Stimulated activated CD8-positive, alpha-beta memory T cell treated with anti-CD3 and anti-CD28 coated beads, Interleukin-15, amount 100 ng/mL, for 1 hour (primary cell): ENCODE measurements at places on chromosomes 16 and 17.

GRCh38 chr17:59601130-59601529 is 18.6 kb upstream of the CLTC start:
- no peak for DNase-seq

- DNase-seq = no peak
These were observed 111.8 kb upstream of the CRHR1 start for GRCh38 chr17:45672301-45672700.

DNA sequence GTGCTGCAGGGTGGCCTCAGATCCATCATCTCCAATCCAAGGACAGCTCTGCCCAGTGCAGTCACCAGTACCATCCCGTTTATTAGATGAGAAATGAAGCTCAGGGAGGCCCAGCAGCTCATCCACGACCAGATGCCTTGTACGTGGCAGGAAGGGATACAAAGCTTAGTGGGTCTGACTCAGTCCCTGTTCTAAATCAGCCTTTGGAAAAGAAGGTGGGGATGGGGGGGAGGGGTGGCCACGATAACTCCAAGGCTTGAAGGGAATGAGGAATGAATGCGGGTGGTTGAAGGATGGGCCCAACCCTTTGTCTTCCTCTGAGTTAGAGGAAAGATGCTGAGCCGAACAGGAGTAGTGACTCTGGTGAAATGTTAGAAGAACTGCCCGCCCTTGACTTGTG is 25.8 kb downstream of the LLGL2 start:
- no peak for DNase-seq

DNA sequence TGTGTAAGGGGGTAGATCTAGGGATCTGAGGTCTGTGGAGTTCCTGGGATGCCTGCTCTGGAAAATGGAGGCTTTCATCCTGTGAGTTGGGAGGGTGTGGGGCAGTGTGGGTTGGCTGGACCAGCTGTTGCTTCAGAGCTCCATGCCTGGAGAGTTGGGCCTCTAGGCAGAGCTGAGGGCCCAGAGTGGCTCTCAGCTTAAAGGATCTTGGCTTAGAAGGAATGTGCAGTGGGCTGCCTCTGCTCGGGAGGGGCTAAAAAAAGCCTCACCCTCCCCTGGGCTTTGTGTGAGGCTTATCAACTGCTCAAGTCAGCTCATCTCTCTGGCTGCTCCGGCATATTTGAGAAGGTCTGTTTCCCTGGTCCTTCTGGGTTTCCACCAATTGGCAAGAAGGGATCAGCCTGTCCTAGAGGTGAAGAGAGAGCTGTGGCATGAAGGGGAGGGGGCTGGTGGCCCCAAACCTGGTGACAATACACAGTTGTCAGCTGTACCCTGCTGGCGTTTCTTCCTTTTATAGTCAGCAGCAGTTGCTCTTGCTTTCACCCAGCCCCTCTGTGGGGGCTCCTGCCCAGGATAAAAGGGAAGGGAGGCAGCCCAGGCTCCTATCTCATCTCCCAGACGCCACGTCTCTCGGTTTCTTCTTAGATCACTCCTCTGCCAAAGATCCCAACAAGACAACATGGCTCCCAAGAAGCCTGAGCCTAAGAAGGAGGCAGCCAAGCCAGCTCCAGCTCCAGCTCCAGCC is at the start of gene MYL4:
TSS of gene MYL4 (plus strand) at position 605 of the 745 bp plus-strand sequence. CDS start at position 680, 75 bp downstream.
- DNase-seq = no peak

GRCh38 chr17:9833922-9834321 is 8.2 kb downstream of the GLP2R start:
- DNase-seq = no peak

DNA sequence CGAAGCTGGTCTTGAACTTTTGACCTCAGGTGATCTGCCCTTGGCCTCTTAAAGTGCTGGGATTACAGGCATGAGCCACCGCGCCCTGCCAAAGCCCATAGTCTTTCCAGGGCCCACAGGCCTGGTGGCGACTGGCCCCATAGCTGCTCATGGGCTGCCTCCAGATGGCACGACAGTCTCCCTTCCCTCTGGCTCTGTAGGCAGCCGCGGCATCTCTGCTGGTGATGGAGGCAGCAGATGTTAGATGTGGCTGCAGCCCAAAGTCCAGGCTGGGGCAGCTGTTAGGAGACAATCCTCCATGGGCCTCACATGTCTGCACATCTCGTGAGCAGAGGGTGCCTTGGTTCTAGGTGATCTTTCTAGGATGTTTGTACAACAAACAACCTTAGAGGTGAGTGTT is 69.7 kb upstream of the DNAJA2 start:
- DNase-seq = no peak

DNA sequence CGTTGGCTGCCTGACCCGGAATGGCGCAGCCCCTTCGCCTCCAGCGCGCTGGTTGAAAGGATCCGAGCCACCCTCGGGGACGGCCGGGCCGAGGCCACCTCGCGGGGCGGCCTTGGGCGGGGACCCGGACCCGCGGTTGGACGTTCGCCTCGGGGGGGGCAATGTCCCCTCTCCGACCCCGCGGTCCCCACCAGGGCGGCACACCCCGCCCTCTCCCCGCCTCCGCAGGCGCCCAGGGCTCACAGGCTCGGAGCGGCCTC is 1.0 kb upstream of the SOX8 start:
- no peak for DNase-seq

DNA sequence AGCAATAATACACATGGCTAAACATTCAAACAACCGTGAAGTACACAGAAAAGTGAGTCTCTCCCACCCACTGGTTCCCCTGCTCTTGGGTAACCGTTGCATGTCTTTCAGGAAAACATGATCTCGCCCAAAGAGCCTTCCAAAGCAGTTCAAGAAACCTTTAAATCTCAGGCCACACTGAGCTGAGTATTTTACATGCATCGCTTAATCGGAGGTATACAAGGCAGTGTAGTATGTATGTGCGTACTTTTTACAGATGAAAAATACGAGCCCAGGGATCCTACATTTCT is 741 bp upstream of the DEXI start:
- DNase-seq = no peak

- DNase-seq = no peak
These were observed 13.3 kb downstream of the SRCIN1 start for GRCh38 chr17:38592487-38592886.

GRCh38 chr17:75552425-75553294 is 27.2 kb downstream of the LLGL2 start:
- no peak for DNase-seq

DNA sequence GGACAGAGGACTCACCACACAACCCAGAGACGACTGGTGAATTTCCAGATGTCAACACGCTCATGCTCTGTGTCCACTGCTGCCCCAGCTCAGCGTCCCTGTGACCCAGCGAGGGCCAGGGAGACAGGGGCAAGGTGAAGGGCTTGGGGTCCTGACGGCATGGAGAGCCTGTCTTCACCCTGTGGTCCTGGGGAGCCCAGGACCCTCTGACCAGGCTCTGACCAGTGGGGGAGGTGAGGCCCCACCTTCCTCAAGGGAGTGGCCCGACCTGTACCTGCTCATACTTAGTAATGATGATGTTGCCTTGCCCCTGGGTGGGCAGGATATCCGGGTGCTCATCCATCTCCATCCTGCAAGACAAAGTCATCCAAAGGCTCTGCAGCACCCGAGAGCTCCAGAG is 39.8 kb downstream of the TNFRSF13B start:
- DNase-seq = no peak

DNA sequence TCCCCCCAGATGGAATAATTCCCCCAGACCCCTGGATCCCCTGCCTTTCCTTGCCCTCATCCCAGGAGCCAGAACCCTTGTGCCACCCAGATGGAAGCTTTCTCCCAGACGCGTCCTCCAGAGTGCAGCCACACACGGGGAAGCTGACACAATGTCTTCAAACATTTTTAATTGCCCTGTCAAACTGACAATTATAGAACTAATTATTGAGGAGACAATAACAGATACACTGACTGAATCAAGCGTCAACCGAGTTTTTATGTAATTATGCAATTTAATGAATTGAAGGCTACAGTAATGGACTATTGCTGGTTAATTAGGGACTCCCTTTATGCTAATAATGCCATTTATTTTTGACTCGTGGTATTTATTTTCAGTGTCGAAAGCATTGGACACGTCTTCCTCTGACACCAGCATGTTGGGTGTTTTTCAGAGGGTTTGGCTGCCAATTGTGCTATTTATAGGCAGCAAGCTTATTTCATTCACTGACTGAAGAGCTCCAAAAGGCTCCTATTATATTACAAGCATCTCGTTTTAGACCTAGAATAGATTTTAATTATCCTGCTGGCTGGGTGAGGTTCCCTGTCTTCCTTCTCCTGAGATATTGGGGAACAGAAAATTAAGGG is 298.2 kb upstream of the C16orf82 start:
- no peak for DNase-seq

DNA sequence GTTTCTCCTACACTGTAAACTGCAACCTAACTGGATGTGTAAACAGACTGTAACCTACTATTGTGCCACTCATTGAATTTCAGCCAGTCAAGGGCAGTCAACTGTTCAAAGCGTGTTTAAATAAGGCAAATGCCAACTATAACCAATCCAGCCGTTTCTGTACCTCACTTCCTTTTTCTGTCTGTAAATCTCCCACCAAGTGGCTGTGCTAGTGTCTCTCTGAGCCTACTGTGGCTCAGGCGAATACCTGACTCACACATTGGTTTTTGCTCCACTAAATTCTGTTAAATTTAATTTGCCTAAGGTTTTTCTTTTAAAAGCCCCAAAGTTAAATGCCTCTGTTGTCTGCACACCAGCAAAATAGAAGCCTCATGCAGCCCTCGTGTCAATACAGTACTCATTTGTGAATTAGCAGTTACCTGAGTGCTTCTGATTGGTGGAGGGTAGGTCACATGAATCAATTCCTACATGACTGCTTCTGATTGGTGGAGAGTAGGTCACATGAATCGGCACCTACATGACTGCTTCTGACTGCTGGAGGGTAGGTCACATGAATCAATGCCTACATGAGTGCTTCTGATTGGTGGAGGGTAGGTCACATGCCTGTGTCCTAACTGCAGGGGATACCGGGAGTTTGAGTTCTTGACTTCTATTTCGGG is 31.1 kb upstream of the CCR7 start:
- DNase-seq = no peak

GRCh38 chr17:34366529-34367107 is 3.6 kb upstream of the CCL1 start:
- no peak for DNase-seq

GRCh38 chr16:370443-370842 is at the start of gene MRPL28:
Gene MRPL28 (minus strand): TSS chr16:370538. CDS start chr16:370218, 320 bp downstream.
- peak; percentile 85 for DNase-seq

GRCh38 chr16:30786936-30787612 is at the start of gene ZNF629:
Gene ZNF629 (minus strand): TSS chr16:30787205. CDS start chr16:30784482, 2,723 bp downstream.
- no peak for DNase-seq

- DNase-seq = no peak
These were observed 34.0 kb downstream of the UBE2G1 start for GRCh38 chr17:4332296-4332970.

DNA sequence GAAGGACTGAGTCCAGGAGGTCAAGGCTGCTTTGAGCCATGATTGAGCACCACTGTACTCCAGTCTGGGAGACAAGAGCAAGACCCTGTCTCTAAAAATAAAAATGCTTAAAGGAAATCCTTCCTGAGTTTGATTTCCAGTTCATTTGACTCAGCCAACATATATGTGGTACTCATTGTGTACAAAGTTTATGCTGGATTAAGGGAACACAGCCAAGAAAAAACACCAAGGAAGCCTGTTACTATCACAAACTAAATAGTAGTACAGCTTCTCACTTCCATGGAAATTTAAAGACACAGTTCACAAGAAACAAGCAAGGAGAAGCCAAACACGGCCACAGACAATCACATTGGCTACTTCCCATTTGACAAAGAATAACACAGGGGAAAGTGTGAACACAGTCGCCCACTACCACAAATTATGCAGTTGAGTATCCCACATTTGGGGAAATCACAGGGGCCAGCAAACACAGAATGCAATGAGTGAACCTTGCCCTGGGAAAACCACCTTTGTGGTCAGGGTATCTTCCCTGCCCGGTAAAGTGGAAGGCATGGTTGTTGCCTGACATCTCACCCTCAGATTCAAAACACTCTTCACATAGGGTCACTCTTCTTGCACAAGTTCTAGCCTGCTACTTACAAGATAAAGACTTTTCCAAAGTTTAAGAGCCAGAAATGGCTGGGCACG is 14.5 kb downstream of the TEX14 start:
- no peak for DNase-seq

- DNase-seq = no peak
These were observed 160.3 kb downstream of the SHISA9 start for GRCh38 chr16:13061691-13062090.

DNA sequence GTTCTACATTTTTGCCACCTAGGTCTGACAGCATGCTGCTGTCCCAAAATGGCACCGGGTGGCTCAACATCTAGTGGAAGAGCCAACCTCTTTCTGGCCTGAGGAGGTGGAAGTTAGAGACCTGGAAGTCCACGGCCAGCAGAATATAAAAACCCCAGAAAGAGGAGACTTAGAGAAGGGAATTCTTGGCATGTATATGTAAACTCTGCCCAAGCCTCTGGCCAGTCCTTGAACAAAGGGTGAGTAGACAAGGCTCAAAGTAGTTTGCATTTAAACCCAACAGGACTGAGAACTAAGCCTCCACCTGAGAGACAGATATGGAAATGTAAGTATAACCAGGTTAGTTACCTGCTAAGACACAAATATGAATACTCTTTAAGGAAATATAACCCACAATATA is 210.3 kb downstream of the GRIN2A start:
- no peak for DNase-seq

DNA sequence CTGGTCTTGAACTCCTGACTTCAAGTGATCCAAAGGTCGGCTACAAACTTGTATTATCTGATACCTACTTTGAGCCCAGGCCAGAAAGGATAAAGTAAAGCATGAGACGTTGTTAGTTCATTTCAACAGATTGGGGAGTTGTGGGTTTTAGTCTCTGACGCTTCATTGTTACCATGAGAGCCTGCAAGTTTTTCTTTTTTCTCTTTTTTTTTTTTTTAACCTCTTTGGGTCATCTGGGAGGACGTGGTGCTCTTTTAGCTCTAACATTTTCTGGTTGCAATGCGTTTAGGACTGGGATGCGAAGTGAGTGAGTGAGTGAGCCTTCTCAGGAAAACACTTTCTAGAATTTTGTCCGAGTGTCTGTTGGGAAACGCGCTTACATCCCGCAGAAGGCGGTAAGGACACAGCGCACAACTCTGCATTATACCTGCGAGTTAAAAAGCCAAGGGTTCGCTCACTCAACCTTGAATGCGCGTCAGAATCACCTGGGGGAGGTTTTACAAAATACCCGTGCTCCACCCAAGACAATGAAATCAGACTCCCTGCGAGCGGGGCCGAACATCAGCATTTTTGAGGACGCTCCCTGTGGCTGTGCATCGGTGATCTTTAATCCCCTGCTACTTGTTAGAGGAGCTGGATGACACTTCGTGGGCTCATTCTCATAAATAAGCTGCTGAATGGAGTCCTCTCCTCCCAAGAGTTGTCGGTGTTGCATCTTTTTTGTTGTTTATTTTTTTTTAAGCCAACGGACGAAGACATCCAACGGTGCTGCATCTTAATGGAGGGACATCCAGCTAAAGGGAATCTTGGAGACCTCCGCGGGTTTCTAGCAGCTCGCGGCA is 629 bp upstream of the RNF135 start:
- DNase-seq = no peak
